ENCODE measurements at places on chromosomes 2 and 18.

GRCh38 chr2:118124288-118124891 is 36.1 kb downstream of the INSIG2 start:
- DNase-seq: no peak

DNA sequence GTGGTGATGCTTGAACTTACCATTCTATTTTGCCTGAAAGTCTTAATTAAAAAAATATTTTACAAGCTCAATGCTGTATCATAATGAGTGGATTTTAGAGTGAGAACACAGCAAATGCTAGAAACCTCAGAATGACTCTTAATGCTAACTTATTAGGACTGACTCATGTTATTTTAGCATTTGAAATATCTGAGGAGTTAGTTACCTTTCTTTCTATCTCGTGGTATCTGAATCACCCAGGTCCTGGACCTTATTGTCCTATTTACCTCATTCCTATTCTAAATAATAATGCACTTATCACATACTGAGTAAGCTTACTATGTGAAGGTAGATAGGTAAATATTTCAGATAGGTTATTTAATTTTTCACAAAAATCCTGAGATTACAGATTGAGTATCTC is 70.7 kb downstream of the SOS1 start:
- DNase-seq: no peak

DNA sequence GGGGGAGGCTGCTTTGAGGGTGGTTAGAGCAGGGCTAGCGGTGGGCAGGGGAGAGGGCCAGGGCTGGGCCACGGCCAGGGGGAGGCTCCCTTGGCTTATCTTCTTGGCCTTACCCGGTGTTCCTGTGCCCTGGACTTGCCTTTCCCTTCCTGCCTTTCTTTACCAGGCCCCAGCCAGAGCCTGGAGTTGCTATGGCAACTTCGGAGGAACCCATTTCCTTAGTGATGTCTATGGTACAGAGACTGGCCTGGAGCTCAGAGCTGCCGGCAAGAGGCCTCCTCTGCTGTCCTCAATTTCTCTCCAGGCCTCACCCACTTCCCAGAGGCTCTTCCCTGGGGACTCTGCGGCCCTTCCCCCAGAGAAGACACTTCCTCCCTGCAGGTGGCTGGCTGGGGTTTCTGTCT is 11.5 kb downstream of the SPEG start:
- DNase-seq: no peak

GRCh38 chr2:31522786-31523185 is 58.0 kb downstream of the SRD5A2 start:
- no peak for DNase-seq

- DNase-seq: no peak
Measured at GRCh38 chr2:147977679-147978078, 42.9 kb downstream of the ORC4 start.

DNA sequence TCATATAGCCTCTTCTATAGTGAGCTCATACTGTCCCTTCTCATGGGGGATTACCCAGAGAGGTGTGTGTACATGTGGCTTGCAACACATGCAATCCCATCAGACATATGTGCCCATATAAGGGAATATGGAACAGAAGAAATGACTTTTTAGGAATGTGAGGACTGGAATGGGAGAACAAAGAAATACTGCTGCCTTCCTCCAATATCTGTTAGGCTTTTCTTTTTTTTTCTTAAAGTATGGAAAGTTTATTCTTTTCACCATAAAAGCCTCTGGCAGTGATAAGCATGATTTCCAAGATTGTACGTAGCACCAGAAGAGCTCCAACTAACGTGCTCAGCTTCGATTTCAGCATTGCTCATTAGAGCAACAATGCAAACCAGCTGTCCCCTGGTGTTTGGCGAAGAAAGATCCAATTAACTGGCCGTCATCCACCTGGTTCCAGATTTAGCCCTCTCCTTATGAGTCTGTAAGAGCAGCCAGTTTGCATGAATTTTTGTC is 113.6 kb downstream of the ADCYAP1 start:
- no peak for DNase-seq

- DNase-seq: no peak
Measured at GRCh38 chr2:69188182-69188900, 175.4 kb downstream of the ANTXR1 start.

DNA sequence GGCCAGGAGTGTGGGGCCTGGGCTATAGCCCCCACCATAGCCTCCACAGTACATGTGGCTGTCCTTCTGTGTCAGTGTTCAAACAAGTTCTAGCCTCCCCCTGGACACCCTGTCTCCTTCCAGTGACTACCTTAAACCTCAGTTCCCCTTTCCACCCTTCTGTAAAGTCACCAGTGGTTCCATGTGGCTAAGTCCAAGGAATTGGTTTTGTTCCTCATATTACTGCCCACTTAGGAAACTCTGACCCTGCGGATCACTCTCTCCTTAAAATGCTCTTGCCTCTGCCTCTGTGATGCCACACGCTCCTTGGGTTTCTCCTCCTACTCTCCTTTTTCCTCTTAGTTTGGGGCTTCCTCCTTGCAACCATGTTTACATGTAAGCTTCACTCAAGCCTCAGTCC is 27.8 kb upstream of the REL start:
- DNase-seq: no peak

DNA sequence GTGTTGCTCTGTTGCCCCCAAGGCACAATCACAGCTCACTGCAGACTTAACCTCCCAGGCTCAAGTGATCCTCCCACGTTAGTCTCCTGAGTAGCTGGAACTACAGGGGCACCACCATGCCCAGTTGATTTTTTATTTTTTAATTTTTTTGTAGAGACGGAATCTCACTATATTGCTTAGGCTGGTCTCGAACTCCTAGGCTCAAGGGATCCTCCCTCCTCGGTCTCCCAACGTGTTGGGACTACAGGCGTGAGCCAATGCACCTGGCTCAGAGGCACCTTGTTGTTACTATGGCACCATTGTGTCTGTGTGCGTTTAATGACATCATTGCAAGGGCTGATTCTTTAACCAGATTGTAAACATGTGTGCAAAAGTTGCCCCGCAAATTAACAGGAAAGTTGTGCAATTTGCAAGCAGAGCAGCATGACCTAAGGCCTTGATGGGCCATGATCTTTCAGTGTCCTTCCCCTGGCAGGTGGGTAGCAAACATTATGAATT is 22.6 kb downstream of the TCF23 start:
- no peak for DNase-seq

GRCh38 chr2:28835781-28836180 is 25.1 kb downstream of the SPDYA start:
- DNase-seq: no peak
